Spleen (tissue), 13 donors: ENCODE measurements at places on chromosomes 12 and 14. TPM values are rescaled to one million over a fixed set of nuclear protein-coding genes. Genes with fewer than 3 reads are reported as not detected.

DNA sequence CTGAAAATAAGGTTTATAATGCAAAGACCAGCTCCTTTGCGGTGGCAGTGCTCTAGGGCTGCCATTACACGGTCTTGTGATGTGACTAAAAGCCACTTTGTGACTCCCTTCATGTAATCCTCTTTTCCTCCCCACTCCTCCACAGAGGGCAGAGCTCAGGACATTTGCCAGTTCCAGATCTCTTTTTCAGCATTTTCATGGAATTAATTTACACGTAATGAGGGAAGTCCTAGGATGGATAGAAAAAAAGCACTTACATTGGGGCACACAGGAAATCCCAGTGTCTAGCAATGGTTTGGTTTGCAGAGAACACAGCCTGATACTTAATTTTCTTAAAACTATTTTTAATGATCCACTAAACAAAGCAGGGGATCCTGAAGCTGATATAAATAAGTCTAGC, 17.5 kb upstream of the ATF1 start:
- H3K27me3 ChIP-seq: no peaks in the 10 kb centered on the region
- no peak overlapping the region for H3K4me3 ChIP-seq
- H3K27ac ChIP-seq: no peak overlapping the region
- DNase-seq: no peak
- H3K4me1 ChIP-seq: no peaks in the 10 kb centered on the region
- peaks cover 100% of the 10 kb centered on the region for H3K36me3 ChIP-seq

DNA sequence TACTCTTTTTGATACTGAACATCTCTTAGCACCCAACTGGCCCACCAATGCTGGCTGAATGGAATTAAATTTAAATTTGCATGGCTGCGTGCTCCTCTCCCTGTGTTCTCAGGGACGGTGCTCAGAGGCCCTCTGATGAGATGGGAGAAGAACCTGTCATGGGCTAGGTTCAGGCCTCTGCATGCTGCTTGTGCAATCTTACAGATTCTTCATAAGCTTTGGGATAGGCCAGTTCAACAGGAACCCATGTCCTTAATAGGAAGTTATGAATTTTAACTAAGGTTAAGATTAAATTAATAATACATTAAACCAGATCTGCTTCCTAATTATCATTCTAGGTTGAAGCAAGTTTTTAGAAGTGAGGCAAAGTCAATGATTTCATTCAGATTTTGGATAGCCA, 119.7 kb upstream of the LRIG3 start:
- no peaks in the 10 kb centered on the region for H3K4me1 ChIP-seq
- no peaks in the 10 kb centered on the region for H3K27me3 ChIP-seq
- DNase-seq: no peak

- no peaks in the 10 kb centered on the region for H3K36me3 ChIP-seq
- no peak overlapping the region for H3K4me3 ChIP-seq
- no peak for DNase-seq
- H3K4me1 ChIP-seq: no peaks in the 10 kb centered on the region
- no peak overlapping the region for H3K27ac ChIP-seq
Measured at GRCh38 chr12:99119449-99119848, 474.4 kb downstream of the APAF1 start.

DNA sequence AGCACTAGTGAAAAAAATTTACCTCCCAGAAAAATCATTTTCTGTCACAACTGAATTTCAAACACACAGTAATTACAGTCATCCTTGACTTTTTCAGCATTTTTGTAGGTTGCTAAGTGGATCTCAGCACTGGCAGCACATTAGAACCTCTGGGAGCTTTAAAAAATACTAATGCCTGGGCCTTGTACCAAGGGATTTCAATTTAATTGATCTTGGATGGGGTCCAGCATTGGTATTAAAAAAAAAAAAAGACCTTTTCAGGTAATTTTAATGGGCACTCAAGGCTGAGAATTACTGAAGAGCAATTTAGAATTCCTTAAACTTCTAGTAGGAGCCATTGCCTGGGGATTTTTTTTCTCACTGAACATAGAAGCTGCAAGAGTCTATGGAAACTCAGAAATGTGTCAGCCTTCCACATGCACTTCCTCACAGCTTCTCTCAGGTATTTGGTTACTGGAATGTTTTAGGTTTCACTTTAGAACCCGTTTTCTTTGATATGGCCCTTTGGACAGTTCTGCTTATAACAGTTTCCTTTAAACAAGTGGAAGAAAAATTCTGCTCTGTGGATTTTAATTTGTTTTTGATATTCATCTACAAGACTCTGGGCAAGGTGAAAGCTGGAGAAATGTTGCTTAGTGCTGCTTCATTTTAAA, 88.5 kb upstream of the DACT1 start:
- H3K4me3 ChIP-seq: no peak overlapping the region
- H3K27me3 ChIP-seq: no peaks in the 10 kb centered on the region
- no peak for DNase-seq
- no peaks in the 10 kb centered on the region for H3K36me3 ChIP-seq

- no peaks in the 10 kb centered on the region for H3K4me1 ChIP-seq
- H3K36me3 ChIP-seq: no peaks in the 10 kb centered on the region
- no peaks in the 10 kb centered on the region for H3K27me3 ChIP-seq
- no peak for DNase-seq
- H3K27ac ChIP-seq: no peak overlapping the region
Measured at GRCh38 chr12:31228811-31229792, 96.8 kb downstream of the SINHCAF start.

DNA sequence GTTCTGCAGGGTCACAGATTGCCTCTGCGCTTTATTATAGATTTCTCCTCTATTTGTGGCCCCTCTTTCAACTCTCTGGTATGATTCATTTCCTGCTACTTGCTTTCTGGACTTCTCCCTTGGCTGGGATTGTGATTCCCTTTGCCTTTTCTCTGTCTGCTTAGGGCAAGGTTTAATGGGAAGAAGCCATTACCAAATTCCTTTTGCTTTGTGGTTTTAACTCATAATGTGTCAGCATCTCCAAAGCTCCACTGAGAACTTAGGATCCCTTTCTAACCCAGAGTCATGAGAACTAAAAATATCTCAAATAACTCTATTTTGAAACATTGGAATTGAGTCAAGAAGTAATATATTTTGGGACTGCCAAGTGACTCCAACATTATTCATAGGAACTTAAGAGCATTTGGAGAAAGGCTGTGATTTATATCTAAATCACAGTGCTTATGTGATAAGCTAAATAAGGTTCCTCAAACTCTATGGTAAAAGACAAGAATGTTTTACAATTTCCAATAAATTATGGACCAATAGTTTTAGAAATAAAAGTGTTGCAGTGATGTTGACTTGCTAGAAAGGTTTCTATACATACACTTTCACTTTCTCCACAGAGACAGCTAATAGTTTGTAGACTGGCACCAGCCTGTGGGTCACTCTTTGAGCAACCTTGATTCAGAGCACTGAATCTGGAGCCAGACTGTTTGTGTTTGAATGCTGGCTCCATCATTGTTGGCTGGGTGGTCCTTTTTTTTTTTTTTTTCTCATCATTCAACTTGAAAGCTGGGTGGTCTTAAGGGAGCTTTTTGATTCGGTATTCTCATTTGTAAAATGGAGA, 93.9 kb downstream of the DACT1 start:
- H3K36me3 ChIP-seq: no peaks in the 10 kb centered on the region
- H3K4me1 ChIP-seq: no peaks in the 10 kb centered on the region
- no peak overlapping the region for H3K4me3 ChIP-seq
- H3K27ac ChIP-seq: peak overlapping the region; percentile 3
- no peaks in the 10 kb centered on the region for H3K27me3 ChIP-seq

GRCh38 chr14:44494137-44494536, 12.9 kb downstream of the FSCB start:
- no peak overlapping the region for H3K4me3 ChIP-seq
- no peaks in the 10 kb centered on the region for H3K27me3 ChIP-seq
- H3K27ac ChIP-seq: no peak overlapping the region
- no peaks in the 10 kb centered on the region for H3K4me1 ChIP-seq

DNA sequence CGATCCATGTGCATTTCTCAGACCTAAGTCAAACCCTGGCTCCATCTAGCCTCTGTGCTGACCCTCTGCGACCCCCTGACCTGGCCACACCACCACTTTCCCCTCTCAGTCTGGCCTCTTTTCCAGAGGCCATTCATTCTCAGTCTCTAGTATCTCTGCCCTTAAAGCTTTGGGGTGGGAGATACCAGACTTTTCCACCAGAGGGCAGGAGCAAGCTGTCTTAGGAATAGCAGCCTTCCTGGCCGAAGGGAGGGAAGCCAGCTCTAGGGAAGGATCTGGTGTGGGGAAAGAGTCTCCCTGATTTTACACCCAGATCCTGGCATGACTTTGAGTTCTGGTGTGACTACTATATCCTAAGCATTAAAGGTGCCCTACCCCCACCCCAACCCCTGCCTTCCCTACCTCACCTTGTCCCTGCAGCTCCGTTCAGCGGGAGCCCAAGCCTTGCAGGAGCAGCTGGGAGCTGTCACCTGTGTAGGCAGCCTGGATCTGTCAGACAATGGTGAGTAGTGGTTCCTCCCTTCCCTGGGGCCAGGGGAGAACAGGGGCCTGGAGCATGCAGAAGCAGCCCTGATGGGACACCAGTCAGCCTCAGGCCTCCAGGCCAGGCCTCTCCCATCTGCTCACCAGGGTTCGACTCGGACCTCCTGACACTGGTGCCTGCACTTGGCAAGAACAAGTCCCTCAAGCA, 6.6 kb downstream of the CARMIL3 start:
- H3K27me3 ChIP-seq: no peaks in the 10 kb centered on the region
- no peak overlapping the region for H3K27ac ChIP-seq
- H3K4me3 ChIP-seq: no peak overlapping the region

- no peaks in the 10 kb centered on the region for H3K4me1 ChIP-seq
- no peak overlapping the region for H3K27ac ChIP-seq
- no peak overlapping the region for H3K4me3 ChIP-seq
- no peaks in the 10 kb centered on the region for H3K36me3 ChIP-seq
Measured at GRCh38 chr12:31861360-31861759, 97.9 kb upstream of the RESF1 start.

GRCh38 chr12:53330671-53331070, 5.5 kb downstream of the SP7 start:
- DNase-seq: no peak
- H3K27me3 ChIP-seq: peaks cover 16% of the 10 kb centered on the region
- H3K4me1 ChIP-seq: peaks cover 8% of the 10 kb centered on the region

DNA sequence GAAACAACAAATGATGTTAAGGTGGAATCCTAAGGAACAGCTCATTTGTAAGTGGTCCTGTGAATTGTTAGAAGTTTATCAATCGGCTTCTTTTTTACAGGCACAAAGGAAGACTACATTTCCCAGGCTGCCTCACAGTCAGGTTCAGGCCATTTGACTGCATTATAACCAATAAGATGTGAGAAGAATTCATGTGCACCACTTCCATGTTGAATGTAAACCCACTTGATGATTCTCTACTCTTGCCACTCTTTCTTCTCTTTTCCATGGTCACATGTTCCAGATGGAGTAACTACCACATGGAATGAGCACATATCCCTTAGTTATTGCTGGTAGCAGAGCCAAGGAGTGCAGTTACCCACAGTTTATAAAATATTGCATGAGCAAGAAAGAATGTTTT, 67.1 kb upstream of the GZMB start:
- no peak for DNase-seq
- H3K27ac ChIP-seq: no peak overlapping the region
- no peaks in the 10 kb centered on the region for H3K36me3 ChIP-seq
- no peak overlapping the region for H3K4me3 ChIP-seq
- no peaks in the 10 kb centered on the region for H3K27me3 ChIP-seq

DNA sequence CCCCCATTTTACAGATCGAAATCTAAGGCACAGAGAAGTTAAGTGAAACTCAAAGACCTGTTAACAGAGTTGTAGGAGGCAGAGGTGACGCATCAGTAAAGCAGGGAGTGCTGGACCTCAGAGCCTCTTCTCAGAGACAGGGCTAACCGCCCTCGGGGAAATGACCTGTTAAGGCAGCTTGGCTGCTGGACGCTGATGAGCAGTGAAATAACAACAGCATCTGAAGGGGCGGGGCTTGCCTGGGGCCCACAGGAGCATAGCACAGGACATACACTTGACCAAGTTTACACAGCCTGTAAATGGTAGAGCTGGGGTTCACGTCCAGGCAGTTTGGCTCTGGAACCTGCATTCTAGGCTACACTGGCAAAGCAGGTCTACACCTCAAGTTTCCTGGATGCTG, 39.3 kb downstream of the LRTM2 start:
- no peaks in the 10 kb centered on the region for H3K27me3 ChIP-seq
- no peak for DNase-seq
- H3K36me3 ChIP-seq: no peaks in the 10 kb centered on the region
- no peaks in the 10 kb centered on the region for H3K4me1 ChIP-seq
- H3K27ac ChIP-seq: no peak overlapping the region

DNA sequence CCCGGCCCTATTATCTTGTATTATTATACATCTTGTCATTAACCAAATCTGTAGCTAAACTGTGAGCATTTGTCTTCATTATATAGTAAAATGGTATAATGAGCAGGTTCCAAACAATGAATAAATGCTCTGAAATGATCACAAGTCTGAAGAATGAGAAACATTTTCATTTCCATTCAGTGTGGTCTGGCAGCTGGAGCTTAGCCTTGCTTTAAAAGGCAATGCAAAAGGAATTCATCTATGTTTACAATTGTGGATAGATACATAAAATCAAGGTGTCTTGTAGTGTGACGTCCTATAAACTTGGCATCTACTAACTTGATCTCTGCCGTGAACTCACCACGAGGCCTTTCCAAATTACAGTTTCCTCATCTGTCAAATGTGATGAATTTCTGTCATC, 168.3 kb downstream of the RMST start:
- H3K36me3 ChIP-seq: no peaks in the 10 kb centered on the region
- DNase-seq: no peak
- H3K27me3 ChIP-seq: no peaks in the 10 kb centered on the region
- no peak overlapping the region for H3K27ac ChIP-seq
- H3K4me1 ChIP-seq: no peaks in the 10 kb centered on the region

DNA sequence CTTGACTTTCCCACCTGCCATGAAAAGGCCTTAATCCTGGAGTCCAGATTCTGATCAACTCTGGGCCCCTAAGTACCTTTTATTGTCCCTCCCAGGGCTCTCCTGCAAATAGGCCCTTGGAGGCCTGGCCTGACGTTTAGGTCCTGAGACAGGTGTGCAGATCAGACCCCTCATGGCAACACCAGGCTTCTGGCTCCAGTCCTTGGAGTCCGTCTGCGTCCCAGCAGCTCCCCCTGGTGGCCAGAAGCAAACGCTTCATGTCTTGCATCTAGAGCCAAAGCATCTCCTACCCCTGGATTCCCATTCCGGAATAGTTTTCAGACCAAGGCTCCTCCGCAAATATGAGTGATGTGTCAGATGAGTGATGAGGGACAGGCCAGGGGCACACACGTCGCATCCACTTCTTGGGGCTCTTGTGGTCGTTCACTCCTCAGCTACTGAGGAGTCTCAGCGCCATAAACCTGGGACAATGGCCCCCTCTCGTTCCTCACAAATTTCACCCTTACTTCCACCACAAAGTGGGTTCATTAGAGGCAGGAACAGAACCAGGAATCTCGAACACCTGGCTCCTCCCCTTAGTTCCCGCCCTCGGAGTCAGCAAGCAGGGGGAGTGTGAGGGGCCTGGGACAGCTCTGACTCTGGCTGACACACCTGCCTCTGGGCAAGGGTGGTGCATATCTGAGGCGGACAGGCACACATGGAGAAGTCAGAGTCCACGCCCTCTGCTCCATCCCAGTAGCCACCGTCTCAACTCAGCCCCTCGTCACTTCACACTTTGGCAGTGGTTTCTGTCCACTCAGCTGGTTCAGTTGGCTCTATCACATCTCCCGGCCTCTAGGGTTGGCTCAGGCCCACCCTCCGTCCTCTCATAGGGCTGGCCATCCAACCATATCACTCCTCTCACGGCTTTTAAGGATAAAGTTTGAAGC, 77.9 kb upstream of the PWP1 start:
- DNase-seq: peak; percentile 94
- H3K4me3 ChIP-seq: no peak overlapping the region
- no peaks in the 10 kb centered on the region for H3K36me3 ChIP-seq
- H3K27ac ChIP-seq: no peak overlapping the region

The MSRB3 gene
- 4.5 TPM for polyA plus RNA-seq

The ZNF641 gene
- 3.9 TPM for polyA plus RNA-seq

The RIPK3 gene
- 14.0 TPM for polyA plus RNA-seq

The TMEM30B gene
- polyA plus RNA-seq: 0.36 TPM

The TAS2R46 gene
- not detected for polyA plus RNA-seq

The RNASE1 gene
- 79.0 TPM for polyA plus RNA-seq
